ENCODE measurements at places on chromosomes 12 and 14. TPM values are rescaled to one million over a fixed set of nuclear protein-coding genes. Genes with fewer than 3 reads are reported as not detected.

DNA sequence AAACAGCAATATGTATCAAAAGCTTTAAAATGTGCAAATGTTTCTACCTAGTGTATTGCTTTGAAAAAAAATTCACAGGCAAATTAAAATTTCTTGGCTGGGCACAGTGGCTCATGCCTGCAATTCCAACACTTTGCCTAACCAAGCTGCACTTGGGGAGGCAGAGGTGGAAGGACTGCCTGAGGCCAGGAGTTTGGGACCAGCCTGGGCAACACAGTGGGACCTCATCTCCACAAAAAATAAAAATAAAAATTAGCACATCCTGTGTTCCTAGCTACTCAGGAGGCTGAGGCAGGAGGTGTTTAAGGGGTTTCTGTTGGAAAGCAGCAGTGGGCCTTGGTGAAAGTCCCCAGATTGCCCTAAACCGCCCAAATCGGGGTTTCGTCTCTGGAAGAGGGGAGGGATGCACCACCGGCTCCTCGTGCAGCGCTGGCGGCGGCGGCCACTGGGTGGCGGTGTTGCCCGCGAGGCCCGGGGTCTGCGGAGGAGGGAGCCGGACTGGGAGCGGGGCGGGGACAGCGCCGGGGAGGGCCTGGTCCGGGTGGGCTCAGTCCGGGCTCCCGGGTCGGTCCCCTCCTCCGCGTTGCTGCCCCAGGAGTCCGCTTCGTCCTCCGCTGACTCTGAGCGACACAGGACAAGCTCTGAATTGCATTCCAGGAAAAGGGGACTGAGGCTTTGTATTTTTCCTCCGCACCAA is 265.6 kb downstream of the AACS start:
- peaks cover 11% of the 10 kb centered on the region for H3K4me1 ChIP-seq
- no peak for DNase-seq
- no peaks in the 10 kb centered on the region for H3K27me3 ChIP-seq
- no peaks in the 10 kb centered on the region for H3K36me3 ChIP-seq

- DNase-seq = no peak
- H3K4me1 ChIP-seq = peaks cover 14% of the 10 kb centered on the region
- H3K27me3 ChIP-seq = no peaks in the 10 kb centered on the region
- H3K4me3 ChIP-seq = no peak overlapping the region
- no peak overlapping the region for H3K27ac ChIP-seq
- H3K36me3 ChIP-seq = no peaks in the 10 kb centered on the region
These were observed 16.7 kb downstream of the OSBPL8 start for GRCh38 chr12:76542908-76543307.

GRCh38 chr12:8037046-8037663 is 4.6 kb downstream of the FOXJ2 start:
- peak overlapping the region; percentile 99 for H3K27ac ChIP-seq
- no peaks in the 10 kb centered on the region for H3K27me3 ChIP-seq
- peaks cover 28% of the 10 kb centered on the region for H3K36me3 ChIP-seq
- no peak overlapping the region for H3K4me3 ChIP-seq
- no peak for DNase-seq

DNA sequence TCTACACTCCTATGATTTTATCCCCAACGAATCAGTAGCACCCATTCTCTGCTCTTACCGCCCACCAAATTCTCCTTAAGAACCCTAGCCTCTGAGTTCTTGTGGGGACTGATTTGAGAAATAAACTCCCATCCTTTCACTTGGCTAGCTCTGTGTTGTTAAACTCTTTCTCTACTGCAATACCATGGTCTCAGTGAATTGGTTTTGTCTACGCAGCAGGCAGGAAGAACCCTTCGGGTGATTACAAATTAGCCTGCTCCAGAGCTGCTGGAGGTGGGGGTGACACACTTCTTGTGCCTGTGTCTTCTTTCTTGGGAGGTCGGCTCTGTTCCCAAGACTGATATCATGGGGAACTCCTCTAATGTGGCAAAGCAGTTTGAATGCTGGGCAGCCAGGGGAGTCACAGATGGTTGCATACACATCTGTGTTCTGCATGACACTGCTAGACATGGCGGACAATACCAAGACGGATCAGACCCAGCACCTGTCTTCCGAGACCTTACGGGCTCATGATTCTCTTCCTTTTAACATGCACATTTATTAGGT is 1.6 kb upstream of the C1S start:
- DNase-seq = no peak
- H3K4me3 ChIP-seq = no peak overlapping the region
- no peaks in the 10 kb centered on the region for H3K36me3 ChIP-seq
- peaks cover 49% of the 10 kb centered on the region for H3K4me1 ChIP-seq

GRCh38 chr12:113161415-113162016 is 12.0 kb downstream of the CFAP73 start:
- no peaks in the 10 kb centered on the region for H3K4me1 ChIP-seq
- no peak overlapping the region for H3K4me3 ChIP-seq
- H3K27ac ChIP-seq = no peak overlapping the region
- DNase-seq = no peak
- peaks cover 51% of the 10 kb centered on the region for H3K27me3 ChIP-seq

- H3K27me3 ChIP-seq = no peaks in the 10 kb centered on the region
- no peak overlapping the region for H3K27ac ChIP-seq
- no peaks in the 10 kb centered on the region for H3K36me3 ChIP-seq
- H3K4me1 ChIP-seq = no peaks in the 10 kb centered on the region
These were observed 104.0 kb downstream of the GCH1 start for GRCh38 chr14:54798465-54799124.

DNA sequence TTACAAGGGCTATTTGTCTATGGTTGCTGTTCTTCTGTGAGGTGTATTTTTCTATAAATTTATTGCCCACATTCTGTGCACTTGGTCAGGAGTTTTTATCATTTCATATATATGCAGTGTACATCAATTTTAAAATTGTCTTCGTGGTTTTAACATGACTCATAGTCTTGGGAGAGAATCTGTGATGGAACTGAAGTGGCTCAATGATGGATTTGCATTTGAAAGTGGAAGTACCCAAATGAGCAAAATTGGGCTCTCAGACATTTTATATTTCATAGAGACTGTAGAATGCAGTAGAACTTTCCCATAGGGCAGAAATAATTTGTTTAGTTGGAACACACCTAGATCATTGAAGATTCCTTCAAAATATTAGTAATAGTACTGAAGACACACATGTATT is 1.9 kb upstream of the SCFD1 start:
- no peaks in the 10 kb centered on the region for H3K36me3 ChIP-seq
- no peaks in the 10 kb centered on the region for H3K27me3 ChIP-seq
- H3K4me3 ChIP-seq = no peak overlapping the region
- no peak overlapping the region for H3K27ac ChIP-seq
- H3K4me1 ChIP-seq = peaks cover 32% of the 10 kb centered on the region
- no peak for DNase-seq

DNA sequence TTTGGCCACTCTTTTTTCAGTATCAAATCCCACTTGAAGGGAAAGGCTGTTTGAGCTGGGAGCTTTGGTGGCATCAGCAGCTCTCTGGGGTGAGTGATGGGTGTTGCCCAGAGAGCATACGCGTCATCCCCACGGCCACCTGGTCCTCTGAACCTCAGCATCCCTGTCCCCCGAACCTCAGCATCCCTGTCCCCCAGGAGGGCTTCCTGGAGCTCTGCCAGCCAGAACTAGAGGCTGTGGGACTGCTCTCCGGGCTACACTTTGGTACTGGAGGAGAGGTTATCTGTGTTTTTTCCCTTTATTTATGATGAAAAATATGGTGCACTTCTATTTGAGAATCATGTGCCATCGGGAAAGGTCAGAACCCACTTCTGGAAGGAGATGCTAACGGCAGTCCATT is 131.5 kb upstream of the RTL1 start:
- H3K4me3 ChIP-seq = no peak overlapping the region
- H3K4me1 ChIP-seq = no peaks in the 10 kb centered on the region
- H3K27me3 ChIP-seq = no peaks in the 10 kb centered on the region
- DNase-seq = no peak
- H3K27ac ChIP-seq = no peak overlapping the region

GRCh38 chr14:90050271-90050670 is 11.5 kb upstream of the KCNK13 start:
- H3K27me3 ChIP-seq = no peaks in the 10 kb centered on the region
- no peak for DNase-seq
- no peaks in the 10 kb centered on the region for H3K36me3 ChIP-seq
- no peak overlapping the region for H3K4me3 ChIP-seq
- no peak overlapping the region for H3K27ac ChIP-seq

DNA sequence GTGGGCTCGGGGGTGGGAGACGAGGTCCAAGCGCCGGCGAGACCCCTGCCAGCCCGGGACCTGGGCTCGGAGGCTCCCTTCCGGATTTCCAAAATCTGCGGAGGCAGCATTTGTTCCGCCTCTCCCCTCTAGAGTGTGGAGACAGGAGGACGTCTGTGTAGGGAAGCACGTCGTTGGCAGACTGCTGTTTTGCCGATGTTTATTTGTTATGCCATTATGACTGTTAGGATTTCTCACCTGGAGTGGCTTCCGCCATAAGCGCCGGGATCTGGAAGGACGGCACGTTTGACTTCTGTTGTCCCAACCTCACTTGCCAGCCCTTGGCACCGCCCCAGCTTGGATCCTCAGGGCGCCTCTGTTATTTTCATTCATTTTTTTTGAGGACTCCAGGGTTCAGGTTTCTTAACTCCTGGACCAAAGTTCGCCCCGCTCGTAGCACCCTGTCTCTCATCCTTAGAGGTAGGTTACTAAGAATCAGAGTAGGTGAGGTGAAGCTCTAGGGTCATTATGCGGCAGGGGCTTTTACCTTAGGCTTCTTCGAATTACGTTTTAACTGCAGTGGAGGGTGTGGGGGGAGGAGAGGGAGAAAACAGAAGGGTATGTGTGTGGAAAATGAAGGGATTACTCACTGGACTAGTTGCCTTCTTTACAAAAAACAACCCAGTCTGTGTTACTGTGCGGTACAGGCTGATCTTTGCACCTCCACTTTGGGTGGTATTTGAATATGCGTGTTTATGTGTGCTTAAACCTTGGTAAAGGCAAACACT is 547 bp upstream of the PYGL start:
- no peak for DNase-seq
- H3K4me3 ChIP-seq = peak overlapping the region; percentile 75
- peak overlapping the region; percentile 80 for H3K27ac ChIP-seq

DNA sequence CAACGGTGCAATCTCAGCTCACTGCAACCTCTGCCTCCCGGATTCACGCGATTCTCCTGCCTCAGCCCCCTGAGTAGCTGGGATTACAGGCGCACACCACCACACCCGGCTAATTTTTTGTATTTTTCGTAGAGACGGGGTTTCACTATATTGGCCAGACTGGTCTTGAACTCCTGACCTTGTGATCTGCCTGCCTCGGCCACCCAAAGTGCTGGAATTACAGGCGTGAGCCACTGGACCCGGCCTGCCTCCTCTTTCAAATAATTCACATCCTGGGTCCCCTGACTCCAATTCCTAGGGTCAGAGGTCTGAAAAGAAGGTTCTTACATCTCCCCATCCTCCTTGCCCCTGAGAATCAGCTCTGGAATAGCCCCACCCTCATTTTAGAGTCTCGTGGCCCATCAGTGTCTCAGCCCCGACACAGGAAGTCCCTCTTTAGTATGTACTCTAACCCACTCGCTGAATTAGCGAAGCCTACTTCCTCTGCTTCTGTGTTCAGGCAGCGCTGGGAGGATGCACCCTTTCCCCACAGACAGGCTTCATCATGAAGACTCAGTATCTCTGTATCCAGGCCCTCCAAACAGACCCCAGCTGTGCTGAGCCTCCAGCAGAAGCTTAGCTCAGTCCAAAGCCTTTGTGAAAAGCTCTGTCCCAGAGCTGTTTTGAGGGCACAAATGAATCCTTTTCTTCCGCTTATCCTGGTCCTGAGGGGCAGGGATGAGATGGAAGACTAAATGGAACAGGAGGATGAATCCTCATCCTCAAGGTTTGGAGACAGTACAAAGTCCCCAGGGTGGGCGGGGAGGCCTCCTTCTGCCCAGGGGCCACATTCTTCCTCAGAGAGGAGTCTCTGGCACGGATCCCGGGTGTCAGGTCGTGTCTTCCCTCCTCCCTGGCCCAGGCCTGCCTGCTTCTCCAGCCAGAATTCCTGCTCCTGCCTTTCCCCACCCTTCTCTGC is 3.5 kb downstream of the LPAR5 start:
- DNase-seq = no peak
- H3K4me3 ChIP-seq = no peak overlapping the region
- peaks cover 9% of the 10 kb centered on the region for H3K4me1 ChIP-seq
- H3K36me3 ChIP-seq = no peaks in the 10 kb centered on the region
- no peaks in the 10 kb centered on the region for H3K27me3 ChIP-seq

The FAM186B gene
- 0.46 TPM for total RNA-seq

The RNASE3 gene
- total RNA-seq = 0.52 TPM

The VTI1B gene
- 104 TPM for total RNA-seq

The B3GNT4 gene
- total RNA-seq = not detected

All from esophagus muscularis mucosa (tissue), 4 donors.